ENCODE measurements at places on chromosomes 7 and 10.

GRCh38 chr10:51090190-51090589, 15.9 kb downstream of the PRKG1 start:
- no peak for DNase-seq

GRCh38 chr10:31650010-31650409, 278.6 kb downstream of the ARHGAP12 start:
- no peak for DNase-seq

DNA sequence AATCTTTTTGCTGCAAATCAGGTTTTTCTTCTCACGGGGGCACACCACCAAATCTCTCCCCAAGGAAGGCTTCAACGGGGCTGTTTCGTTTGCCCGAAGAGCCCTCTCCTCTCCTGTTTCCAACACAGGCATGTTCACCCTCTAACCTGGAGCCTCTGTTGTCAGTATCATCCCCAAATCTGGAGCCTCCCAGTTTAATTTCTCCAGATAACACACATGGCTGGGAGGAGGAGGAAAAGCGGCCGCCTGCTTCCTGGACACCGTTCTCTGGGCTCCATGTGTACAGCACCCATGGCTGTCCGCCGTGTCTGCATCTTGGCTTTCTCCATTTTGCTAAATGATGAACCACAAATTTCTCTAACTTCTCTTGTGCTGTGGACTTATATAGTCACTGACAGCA, 214.5 kb downstream of the DIP2C start:
- DNase-seq: no peak

DNA sequence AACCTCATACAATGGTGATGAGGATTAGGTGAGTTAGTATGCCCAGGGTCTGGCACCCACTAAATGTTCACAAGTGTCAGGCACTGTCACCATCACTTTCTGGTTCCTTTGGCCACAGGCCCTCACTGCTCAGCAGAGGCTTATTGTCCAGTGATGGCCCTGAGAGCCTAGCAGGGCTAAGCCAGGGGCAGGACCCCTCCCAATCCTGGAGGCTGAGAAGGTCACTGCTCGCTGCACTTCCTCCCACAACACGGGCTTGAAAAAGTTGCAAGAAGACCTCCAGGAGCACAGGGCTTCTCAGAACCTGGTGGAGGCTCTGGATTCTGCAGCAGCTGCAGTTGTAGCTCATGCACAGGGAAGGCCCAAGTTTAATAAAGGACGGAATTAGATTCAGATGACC, 48.1 kb downstream of the DRGX start:
- DNase-seq: no peak

DNA sequence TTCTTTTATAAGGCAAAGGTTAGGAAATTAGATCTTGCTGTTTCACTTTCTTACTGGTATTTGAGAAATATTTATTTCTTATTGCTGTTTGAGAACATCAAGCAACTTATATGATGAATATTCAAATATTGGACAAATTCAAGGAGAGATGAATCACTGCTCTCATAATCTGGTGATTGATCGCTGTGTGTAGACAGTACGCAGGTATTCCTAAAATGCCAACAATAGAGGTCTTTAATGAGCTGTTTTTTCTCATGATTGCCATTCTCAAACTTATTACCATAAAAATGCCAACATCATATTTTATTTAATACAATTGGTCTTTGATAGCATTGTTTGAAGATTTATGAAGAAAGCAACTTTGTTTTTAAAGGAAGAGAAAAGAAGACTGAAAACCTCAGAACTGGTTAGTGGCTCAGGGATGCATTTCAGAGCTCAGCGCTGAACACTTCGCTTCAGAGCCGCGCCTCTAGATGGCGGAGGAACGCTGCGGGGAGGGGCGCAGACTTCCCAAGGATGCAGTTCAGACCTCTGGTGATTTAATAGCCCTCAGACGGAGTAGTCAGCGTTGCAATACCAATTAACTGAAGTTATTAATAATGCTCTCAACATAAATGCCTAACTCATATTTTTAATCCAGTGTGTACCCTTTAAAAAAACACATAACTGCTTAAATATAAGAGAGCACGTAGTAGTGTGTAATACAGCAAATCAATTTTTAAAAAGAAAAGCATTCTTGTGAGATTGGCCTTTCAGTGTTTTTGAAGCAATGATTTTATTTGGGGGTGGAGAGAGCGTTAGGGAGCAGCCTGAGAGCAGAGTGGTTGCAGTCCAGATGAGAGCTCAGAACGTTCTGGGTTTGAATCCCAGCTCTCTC, 38.5 kb upstream of the STEAP4 start:
- peak; percentile 22 for DNase-seq

- DNase-seq: no peak
Measured at GRCh38 chr7:50647286-50647980, 82.2 kb upstream of the DDC start.

GRCh38 chr10:72063703-72064391, 24.5 kb downstream of the SPOCK2 start:
- no peak for DNase-seq

- DNase-seq: no peak
Measured at GRCh38 chr7:130906575-130906974, 172.6 kb upstream of the KLF14 start.

DNA sequence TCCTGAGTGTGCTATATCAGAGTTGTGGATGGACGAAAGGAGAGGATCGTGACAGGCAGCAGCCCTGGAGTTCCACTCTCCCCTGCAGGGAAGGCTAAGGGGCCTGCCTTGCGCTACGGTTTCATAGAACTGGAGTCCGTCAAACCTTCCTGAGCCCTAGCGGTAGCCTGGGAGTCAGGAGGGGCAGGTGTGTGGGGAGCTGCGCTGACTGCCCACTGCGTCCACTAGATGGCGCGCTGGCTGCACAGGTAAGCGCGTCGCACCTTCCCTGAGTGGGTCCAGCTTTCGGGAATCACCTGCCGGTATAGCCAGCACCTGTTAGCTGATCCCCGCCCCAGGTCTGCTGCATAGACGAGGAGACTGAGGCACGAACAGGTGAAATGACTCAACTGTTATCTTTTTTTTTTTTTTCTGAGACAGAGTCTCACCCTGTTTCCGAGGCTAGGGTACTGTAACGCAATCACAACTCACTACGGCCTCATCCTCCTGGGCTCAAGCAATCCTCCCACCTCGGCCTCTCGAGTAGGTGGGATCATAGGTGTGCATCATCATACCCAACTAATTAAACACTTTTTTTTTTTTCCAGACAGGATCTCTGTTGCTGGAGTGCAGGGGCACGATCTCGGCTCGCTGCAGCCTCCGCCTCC, 20.2 kb upstream of the BAIAP2L1 start:
- DNase-seq: peak; percentile 75

DNA sequence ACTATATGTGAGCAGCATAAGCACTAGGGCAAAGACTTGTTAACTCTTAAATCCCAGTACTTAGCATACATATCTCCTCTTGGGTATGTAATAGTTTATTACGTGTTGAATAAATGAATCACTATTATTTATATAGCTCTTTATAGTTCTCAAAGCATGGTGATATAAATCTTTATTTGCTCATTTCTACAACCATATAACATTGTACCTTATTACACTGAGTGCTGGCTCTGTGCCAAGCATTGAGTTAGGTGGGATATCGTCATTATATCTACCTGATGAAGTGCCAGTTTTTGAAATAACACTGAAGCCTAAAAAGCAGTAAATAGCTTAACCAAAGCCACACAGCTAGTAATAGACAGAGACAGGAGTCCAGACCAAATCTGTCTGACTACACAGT, 27.9 kb downstream of the AHR start:
- DNase-seq: no peak

- peak; percentile 49 for DNase-seq
Measured at GRCh38 chr7:21542891-21543527, at the start of gene DNAH11. DNAH11 (plus strand) TSS chr7:21543039; CDS start chr7:21543246, 207 bp downstream.

DNA sequence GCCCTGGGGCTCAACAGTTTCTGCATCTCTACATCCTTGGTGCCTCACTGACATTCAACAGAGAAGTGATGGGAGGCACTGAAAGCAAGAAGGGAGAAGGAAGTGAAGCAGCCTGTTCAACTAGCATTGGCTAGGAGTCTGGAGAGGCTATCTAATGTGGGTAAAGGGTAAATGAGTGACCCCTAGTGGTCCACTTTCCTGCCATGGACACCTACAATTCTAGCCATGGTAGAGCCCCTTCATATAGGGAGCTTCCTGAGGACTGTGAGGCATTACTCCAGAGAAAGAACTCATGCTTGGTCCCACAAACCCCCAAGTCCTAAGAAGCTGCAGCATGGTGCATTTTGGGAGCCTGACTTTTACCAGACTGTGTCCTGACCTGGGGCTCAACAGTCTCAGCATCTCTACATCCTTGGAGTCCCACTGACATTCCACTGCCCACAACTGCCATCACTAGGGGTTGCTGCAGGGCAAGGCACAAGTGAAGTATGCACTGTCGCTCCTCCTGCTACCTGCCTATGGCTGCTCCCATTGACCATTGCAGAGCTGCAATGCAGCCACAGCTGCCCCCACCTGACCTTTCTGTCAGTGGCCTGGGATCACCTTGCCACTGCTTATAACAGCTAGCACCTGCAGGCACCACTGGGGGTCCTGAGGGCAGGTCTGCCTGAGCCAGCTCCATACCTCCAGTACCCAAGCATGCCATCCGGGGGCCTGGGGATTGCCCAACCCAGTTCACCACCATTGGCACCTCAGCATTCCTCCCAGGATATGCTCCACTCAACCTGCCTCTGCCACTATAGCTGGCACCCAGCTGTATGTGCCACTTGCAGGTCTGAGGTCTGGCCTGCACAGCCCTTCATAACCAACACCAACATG, 44.1 kb upstream of the CDK6 start:
- DNase-seq: no peak

DNA sequence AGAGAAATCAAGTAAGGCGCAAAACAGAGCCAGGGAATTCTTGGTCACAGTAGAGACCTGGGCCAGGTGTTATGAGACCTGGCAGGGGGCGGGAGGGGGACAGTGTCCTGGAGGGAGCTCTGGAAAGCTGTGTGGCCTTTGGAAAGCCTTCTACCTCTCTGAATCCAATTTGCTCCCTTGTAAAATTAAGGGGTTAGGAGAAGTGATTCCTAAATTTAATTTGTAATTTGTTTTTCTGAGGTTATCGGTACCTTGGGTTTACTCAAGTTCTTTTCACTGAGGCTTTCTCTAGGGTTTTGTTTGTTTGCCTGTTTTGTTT, 920.8 kb downstream of the TYW1 start:
- DNase-seq: no peak

GRCh38 chr10:44781131-44781530, 130.0 kb upstream of the TMEM72 start:
- DNase-seq: no peak

- DNase-seq: peak; percentile 46
Measured at GRCh38 chr7:32062150-32062549, 8.1 kb downstream of the PDE1C start.

GRCh38 chr10:107417446-107417845, 252.9 kb upstream of the SORCS1 start:
- DNase-seq: no peak

- no peak for DNase-seq
Measured at GRCh38 chr7:139033346-139034114, 2.3 kb downstream of the ZC3HAV1L start.

DNA sequence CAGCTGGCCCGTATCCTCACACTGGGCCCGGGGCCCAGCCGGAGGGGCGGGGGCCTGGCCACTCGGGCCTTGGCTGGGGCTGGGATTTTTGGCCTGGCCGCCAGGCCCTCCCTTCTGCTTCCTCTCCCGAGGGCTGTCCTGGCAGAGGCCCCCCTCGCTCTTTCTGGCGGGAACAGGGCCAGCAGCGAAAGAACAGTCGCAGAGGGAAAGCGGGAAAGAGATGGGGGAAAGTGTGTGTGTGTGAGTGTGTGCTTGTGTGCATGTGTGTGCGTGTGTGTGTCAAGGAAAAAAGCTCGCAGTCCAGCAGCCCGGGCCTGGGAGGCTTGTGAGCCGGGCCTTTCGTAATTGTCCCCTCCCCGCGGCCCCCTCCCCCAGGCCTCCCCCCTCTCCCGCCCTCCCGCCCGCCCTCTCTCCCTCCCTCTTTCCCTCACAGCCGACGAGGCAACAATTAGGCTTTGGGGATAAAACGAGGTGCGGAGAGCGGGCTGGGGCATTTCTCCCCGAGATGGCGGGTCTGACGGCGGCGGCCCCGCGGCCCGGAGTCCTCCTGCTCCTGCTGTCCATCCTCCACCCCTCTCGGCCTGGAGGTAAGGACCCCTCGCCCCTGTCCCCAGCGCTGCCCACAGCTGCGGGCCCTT, at the start of gene ELN:
Gene ELN (plus strand): TSS at position 491 of the 638 bp plus-strand sequence. CDS start 15 bp downstream, at position 506.
- no peak for DNase-seq

GRCh38 chr7:13904689-13905088, 84.8 kb downstream of the ETV1 start:
- no peak for DNase-seq

- DNase-seq: no peak
Measured at GRCh38 chr10:34862892-34863291, 47.8 kb upstream of the PARD3 start.

DNA sequence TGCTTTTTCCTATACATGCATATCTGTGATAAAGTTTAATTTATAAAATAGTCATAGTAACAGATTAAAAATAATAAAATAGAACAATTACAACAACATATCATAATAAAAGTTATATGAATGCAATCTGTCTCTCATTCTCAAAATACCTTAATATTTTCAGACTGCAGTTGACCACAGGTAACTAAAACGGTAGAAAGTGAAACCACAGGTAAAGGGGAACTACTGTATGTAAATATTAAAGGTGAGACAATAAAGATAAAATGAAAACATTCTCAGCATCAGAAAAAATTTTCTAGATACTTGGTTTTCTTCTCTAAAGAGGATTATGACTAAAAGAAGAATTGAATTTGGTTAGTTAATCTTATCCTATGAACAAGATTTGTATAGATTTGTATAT, 6.0 kb downstream of the FKBP14 start:
- no peak for DNase-seq

DNA sequence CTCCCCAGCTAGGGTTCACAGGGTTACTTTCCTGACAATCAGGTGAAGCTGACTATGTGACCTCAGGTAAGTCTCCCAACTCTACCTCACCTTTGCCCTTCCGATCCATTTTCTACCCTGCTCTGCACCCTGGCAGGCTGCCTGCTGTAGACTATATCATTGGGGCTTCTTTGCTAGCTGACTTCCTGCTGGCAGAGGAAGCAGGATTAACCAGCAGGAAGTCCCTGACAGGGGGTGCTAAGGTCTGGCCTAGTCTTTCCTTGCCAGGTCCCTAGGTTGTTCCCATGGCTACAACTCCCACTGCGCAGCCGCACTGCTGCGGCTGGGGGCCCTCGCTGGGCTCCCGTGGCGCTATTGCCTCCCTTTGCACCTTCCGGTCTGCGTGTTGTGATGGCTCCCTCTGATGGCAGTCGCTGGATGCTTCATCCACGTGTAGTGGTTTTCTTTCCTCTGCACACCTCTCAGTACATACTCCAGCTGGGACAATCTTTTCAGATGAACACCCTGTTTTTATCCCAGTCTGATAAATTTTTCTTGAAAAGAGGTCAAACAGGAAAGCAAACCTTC, 365.9 kb downstream of the REEP3 start:
- DNase-seq: no peak
